Occipital lobe (tissue), 3 donors: ENCODE measurements at places on chromosomes 2 and 18. TPM values are rescaled to one million over a fixed set of nuclear protein-coding genes. Genes with fewer than 3 reads are reported as not detected.

DNA sequence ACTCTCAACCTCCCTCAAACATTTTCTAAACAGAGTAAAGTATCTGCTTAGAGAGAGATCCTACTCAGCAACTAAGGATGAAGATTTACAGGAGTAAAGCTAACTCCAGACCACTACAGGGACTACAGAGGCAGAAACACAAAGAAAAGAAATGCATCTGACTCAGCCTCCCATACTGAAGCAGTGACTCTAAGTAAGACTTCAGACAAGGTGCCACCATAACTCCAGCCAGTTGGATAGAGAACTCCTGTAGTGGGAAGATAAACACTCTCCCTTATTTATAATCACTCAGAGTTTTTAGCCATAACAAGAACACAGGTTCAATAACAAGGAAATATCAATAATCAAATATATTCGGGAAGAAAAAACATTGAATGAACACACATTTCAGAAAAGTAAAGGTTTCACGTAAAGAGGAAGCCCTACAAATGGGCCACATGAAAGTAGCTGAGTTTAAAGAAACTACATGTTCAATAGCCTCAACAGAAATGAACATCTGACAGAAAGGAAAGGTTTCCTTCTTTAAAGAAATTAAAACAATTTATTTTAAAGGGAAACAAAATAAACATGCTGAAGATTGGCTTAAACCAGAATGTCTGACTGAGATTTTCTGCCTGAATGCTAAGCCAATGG is 519.9 kb downstream of the KCNJ3 start:
- DNase-seq: no peak

GRCh38 chr18:1995041-1995612 is 576.2 kb downstream of the METTL4 start:
- no peak for DNase-seq

- DNase-seq: no peak
These were observed 81.5 kb upstream of the GPC1 start for GRCh38 chr2:240353944-240354343.

- no peak for DNase-seq
These were observed 390.4 kb upstream of the CELF4 start for GRCh38 chr18:37956020-37956419.

DNA sequence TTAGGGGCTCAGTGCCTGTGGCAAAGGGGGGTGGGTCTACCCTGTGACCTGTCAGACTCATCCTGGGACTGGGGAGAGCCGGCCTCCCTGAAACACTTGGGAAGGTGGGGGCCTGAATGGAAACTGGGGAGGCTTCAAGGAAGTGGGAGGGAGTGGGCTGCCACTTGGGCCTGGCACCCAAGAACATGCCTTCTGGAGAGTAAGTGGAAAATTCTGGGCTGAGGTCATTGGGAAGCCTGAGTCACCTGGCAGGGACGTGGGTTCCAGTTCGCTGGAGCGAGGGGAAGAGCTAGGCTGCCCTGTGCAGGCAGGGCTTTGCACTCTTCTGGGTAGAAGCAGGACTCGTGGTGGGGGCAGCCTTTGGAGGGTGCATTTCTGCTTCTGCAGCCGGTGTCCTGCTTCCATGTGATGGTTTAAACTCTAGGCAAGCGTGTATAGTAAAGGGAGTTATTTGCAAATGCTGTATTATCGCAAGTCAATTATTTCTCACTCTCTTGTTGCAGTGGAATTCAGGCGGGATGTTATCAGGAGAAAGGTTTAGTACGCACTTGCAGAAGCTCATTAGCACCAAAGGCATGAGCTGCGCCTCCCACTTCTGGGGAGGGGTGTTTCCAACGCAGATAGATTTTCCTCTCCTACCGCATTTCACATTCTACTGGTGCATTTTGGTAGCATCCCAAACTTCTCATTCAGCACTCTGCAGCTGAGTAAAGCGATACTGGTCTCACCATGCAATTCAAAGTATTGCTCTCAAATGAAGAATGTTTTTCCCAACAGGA is 3.8 kb downstream of the LRRFIP1 start:
- DNase-seq: no peak

DNA sequence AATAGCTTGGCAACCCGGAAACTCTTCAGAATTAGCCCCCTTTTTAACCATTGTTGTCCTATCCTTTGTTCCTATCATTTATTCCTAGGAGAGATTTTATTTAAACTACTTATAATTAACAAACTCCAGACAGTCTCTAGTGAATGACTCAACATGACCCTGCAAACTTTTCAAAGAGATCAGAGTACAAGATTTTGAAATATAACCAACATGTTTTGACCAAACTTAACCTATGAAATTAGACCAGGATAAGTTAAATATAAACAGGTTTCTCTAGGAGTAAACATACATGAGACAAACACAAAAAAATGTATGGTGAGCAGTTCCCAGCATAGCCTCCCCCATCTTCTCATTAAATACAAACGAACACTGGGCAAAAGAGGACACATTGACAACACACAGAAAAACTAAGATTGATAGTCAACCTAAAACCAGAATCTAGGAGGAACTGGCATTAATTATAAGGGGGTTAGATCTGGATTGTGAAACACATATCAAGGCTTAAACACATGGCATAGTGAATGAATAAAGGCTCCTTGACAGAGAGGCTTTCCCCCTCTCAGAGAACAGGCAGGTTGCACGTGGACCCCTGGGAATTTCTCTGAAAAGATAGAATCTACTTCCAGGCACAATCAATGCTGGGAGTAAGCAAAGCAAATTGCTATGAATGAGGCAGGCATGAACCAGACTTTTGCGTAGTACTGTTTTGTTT is 284.1 kb downstream of the IRS1 start:
- DNase-seq: no peak

DNA sequence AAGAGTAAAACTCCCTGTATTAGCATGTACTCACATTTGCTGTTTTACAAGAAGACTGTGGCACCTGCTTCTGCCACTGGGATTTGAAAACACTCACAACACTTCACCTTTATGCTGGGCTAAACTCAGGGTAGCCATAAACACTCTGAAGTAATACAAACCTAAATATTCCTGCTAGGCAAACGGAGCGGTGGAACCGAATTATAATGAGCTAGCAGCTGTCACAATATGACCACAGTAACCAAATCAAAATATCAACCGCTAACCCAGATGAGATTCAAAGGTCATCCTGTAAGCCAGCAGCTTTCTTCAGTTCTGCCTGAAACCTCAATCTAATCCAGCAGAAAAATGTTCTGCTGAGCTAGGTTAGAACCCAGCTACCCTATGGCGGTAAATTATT is 132.1 kb downstream of the TCF4 start:
- DNase-seq: no peak

DNA sequence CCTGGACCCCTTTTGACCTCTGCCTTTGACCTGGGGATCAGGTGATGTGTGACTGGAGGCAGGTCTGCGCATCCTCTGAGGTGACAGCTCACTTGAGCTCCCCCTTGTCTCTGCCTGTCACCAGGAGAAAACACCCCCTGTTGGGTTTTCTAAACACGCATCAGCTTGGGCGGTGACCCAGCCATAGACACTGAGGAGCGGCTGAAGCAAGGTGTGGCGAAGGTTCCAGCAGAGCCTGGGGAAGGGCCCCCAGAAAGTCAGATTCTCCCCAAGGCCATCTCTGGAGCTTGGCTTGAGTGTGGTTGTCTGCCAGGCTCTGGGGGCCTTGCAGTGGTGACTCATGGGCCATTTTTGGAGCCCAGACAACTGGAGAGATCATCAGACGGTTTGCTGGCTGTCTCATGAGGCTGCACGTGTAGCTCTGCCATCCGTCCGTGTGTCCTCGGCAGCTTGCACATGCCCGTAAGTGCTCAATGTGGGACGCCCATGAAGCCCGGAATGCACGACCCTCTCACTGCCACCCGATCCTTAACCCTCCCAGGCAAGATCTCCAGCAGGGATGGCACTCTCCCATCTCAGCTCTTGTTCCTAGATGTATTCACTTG is 29.4 kb downstream of the SIX3 start:
- no peak for DNase-seq

DNA sequence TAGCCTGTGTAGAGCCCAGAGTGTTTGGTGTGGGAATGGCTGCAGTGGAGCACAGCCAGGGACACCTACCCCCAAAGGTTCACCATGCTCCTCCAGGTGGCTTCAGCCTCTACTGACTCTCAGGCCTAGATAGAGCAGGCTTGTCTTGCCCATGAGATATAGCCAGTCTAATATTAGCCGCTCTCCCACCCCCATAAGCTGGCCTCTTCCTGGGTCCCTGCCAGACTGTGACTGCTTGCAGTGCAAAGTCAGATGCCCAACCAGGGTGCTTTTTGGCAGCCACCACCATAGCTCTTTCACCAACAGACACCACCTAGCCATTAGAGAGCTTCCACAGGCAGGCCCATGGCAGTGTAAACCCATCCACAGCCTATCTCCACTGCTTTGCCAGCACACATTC is 405.3 kb downstream of the MBD2 start:
- no peak for DNase-seq

- no peak for DNase-seq
These were observed 80.8 kb downstream of the MDH1 start for GRCh38 chr2:63669596-63669995.

- no peak for DNase-seq
These were observed 51.4 kb downstream of the LINC00305 start for GRCh38 chr18:64097497-64097896.

DNA sequence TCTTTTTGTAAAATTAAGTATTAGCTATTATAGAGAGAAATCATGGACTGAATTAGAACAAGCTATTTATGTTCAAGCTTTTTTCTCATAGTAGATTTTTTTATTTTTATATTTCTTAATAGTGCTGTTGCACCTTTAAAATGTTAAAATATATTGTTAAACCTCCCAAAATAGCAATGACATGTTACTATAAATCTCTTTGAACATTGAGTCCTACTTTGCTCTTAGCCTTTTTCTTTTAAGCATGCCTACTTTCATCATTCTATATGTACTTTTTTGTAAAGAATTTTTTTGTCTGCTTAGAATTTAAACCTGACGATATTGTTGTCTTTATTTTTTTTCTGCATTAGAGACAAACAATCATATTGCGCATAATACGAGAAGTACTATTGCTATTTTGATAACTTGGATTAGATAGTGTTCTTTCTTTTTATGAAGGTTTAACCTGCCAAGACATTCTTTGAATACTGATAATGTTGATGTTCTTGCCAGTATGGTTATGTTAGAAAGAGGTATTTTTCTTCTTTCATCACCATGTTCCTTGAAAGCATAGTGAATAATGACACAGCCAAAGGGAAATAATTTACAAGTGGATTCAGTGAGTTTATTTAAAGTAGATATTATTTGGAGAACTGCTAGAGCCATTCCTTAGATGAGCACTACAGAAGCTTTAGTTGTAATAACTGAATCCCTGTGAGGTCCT is 40.6 kb downstream of the PMS1 start:
- no peak for DNase-seq

- DNase-seq: no peak
These were observed 6.3 kb downstream of the GPR148 start for GRCh38 chr2:130735200-130735599.

- DNase-seq: no peak
These were observed 520.8 kb downstream of the PARD3B start for GRCh38 chr2:205066081-205066480.

- DNase-seq: no peak
These were observed 226.3 kb upstream of the SP5 start for GRCh38 chr2:170488807-170489206.

GRCh38 chr2:170227951-170228350 is 50.0 kb downstream of the MYO3B start:
- DNase-seq: no peak

- DNase-seq: no peak
These were observed 11.1 kb upstream of the KCMF1 start for GRCh38 chr2:84959566-84960506.

GRCh38 chr2:63846487-63846886 is 4.8 kb downstream of the UGP2 start:
- no peak for DNase-seq

DNA sequence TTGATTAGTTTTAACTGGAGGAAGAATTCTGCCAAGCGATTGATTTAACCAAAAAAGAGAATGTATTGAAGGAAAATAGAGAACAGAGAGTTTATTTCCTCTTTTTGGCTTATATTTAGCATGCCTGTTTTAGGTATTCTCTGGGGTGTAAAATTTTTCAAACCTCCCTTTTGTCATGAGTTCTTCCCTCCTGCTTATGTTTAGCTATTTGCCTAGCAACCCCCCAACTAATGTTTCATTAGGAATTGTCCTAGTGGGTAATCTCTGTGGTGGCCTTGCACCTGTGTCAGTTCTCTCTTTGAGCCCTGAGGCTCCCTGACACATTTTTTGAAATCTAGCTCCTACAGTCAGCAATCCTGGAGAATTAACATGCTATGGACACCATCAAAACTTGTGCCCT is 12.5 kb upstream of the REG1B start:
- no peak for DNase-seq

DNA sequence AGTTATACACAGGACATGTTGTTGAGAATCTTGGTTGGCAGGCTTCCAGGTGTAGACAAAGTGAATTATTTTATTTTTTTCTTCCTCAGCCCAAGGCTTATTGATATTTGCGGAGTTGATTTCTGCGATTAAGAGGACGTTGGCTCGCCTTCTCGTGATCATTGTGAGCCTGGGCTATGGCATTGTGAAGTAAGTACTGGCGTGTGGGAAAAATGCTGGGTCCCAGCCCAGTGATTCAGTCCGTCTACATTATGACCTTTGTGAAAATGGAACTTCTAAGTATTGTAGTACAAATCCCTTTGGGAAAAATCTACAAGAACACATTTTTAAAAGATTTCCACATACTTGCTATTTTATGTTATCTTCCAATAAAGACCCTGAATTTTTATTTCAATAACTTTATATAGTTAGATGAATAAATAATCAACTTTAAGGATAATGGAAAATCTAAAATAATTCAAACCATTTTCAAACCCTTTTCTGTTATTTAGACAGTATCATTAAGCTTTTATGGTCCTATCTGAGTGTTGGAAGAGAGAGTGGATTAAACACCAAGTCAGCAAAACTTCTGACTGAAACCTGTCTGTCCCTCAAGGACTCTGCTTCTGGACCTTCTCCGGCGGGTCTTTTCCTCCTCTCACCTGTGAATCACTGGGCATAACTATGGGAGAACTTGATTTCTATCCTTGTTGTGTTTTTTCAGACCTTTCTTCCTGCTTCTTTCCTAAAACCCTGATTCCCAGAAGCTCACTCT is 31.0 kb downstream of the TMEM87B start:
- no peak for DNase-seq

Gene ARHGAP25
- total RNA-seq: 2.0 TPM

Gene ABCG8
- total RNA-seq: 0.31 TPM

Gene POTEF
- not detected for total RNA-seq

Gene ASB18
- total RNA-seq: 0.78 TPM

Gene SLC4A1AP
- total RNA-seq: 30.4 TPM

Gene NLRC4
- 0.62 TPM for total RNA-seq

Gene ELAC1
- total RNA-seq: 7.2 TPM

Gene WNT10A
- total RNA-seq: not detected

Gene CXCR1
- not detected for total RNA-seq

Gene ADD2
- total RNA-seq: 435 TPM

Gene HAUS1
- total RNA-seq: 34.8 TPM

Gene IL1A
- not detected for total RNA-seq

Gene MFSD2B
- total RNA-seq: not detected

Gene NHEJ1
- 9.2 TPM for total RNA-seq

Gene HNMT
- total RNA-seq: 159 TPM

Gene DNER
- total RNA-seq: 86.7 TPM

Gene RIT2
- total RNA-seq: 21.8 TPM

Gene AKAIN1
- total RNA-seq: 3.6 TPM

Gene NFATC1
- 0.16 TPM for total RNA-seq

Gene NGEF
- 22.8 TPM for total RNA-seq

Gene RAB27B
- total RNA-seq: 35.1 TPM

Gene RAB17
- total RNA-seq: 0.16 TPM

Gene SMIM21
- not detected for total RNA-seq

Gene GDF7
- 0.16 TPM for total RNA-seq

Gene SKOR2
- not detected for total RNA-seq

Gene GRHL1
- 4.1 TPM for total RNA-seq

Gene ANKRD62
- 0.16 TPM for total RNA-seq

Gene ZNF804A
- total RNA-seq: 15.6 TPM

Gene BCL2L11
- total RNA-seq: 3.7 TPM
